ENCODE measurements at places on chromosomes 5 and 9.

DNA sequence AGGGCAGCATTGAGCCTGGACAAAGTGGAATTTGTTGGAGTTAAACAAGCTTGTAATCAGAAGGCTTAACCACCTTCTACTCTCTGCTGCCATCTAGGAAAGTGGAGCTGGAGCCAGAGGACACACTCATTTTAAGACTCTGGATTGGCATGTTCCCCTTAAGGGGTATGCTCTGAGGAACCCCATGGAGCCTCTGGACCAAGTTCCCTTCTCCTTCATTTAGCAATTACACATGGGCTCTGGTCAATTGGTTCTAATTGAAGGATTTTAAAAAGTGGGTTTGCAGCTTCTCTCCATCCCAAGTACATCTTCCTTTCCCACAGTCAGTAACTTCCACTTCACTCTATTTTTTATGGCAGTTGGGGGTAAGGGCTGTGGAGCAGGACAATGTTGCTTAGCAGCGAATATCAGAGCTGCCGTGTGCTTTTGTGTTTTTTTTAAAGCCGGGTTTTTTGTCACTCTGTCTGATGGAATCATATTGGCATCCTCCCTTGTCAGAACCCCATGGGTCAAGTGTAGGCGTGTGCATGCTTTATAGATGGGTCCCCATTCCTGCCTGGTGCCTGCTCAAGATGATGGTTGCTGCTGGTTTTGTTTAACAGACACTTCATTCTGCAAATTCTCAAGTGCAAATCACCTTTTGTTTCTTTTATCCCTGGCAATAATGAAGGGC, 330.7 kb upstream of the ADAMTSL1 start:
- DNase-seq, result no peak

- DNase-seq, result peak; percentile 64
Measured at GRCh38 chr9:38386319-38386895, 6.1 kb upstream of the ALDH1B1 start.

GRCh38 chr5:157342822-157343402, 77.0 kb downstream of the CYFIP2 start:
- no peak for DNase-seq

GRCh38 chr5:93603078-93603792, 20.2 kb downstream of the NR2F1 start:
- DNase-seq, result peak; percentile 16

DNA sequence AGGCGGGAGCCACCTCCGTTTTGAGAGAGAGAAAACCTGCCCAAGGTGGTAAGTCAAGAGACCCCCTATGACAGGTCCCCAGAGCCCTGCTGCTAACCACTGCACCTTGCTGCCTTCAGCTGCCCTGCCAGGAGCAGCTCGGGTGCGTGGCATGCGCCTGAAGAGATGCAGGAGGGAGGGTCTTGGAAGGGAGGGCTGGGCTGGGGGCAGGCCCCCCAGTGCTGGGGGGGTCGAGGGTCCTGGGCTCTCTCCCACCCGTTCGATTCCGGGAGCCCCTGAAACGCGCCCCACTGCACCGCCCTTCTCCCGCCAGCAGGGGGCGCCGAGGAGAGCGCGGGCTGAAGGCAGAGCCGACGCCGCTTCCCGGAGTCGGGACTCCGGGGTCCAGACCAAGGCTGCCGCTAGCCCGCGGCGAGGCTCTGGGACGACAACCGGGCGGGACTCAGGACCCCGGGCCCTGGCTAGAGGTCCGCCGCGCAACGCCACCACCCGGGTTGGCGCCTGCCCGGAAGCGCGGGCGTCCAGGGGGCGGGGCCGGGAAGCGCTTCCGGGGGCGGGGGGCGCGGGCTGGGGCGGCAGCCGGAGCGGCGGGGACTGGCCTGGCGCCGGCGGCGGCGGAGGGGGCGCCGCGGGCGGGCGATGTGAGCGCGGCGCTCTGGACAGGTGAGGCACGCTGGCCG, at the start of gene ZBTB34:
ZBTB34 (plus strand) TSS at position 563 of the 680 bp plus-strand sequence. CDS start 18,761 bp downstream, outside the sequence.
- peak; percentile 84 for DNase-seq

DNA sequence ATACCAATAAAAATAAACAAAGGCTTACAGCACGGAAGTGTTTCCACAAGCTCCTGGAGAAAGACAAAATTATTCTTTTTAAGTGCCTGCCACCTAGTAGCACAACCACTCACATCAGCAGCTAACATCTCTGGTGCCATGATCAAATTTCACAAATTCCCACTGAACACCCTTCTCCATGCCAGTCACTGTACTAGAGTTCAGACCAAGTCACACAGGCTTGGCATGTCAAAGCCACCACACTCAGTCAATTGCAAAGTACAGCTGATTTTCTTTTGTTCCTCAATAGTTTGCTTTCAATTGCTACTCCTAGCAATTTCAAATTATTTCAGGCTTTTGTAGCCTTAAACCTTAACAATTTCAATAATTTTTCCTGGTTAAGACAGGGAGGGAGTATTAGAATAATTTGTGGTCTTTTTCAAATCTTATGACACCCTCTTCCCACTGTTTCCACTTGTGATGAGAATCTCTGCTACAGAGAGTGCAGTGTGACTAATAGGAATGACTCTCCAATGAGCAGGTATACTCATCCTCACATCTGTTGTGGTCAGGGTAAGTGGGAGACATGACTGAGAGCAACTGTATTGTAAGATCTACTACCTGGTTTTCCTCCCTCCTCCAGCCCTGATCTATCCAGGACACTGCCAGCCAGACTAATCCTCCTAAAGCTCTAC, 46.2 kb downstream of the RNF145 start:
- DNase-seq, result no peak

DNA sequence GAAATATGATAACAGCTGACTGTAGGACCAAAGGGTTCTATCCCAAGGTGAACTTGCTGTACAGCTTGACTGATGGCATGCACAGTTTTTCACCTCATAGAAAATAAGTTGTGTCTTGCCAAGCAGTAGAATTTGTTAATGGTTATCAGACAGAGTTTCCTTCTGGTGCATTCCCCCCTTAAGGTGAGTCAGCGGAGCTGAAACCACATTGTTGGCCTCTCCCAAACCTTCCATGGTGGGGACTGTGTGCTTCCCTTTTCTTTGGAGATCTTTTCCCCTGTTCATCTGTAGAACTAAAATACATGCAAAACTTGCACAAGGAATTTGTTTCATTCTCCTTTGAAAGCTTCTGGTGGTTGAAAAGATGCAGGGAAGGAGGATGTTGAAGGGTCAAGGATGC, 179.8 kb downstream of the FGF1 start:
- no peak for DNase-seq

DNA sequence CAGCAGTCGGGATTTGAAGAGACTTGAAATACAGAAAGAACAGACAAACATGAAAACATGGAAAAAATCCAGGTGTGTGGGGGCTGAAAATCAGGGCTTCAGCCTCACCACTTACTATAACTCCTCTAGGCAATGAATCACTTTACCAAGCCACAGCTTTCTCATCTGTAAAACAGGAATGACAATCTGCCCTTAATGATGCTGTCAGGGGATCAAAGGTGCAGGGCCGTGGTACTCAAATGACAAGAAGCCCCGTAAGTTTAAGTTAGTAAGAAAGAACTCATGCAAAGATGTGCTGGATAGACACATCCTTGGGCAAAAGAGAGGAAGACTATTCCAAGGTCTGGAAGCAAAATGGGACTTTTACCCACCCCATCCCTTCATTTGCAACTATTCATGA, 34.7 kb downstream of the FBXW2 start:
- DNase-seq, result no peak

DNA sequence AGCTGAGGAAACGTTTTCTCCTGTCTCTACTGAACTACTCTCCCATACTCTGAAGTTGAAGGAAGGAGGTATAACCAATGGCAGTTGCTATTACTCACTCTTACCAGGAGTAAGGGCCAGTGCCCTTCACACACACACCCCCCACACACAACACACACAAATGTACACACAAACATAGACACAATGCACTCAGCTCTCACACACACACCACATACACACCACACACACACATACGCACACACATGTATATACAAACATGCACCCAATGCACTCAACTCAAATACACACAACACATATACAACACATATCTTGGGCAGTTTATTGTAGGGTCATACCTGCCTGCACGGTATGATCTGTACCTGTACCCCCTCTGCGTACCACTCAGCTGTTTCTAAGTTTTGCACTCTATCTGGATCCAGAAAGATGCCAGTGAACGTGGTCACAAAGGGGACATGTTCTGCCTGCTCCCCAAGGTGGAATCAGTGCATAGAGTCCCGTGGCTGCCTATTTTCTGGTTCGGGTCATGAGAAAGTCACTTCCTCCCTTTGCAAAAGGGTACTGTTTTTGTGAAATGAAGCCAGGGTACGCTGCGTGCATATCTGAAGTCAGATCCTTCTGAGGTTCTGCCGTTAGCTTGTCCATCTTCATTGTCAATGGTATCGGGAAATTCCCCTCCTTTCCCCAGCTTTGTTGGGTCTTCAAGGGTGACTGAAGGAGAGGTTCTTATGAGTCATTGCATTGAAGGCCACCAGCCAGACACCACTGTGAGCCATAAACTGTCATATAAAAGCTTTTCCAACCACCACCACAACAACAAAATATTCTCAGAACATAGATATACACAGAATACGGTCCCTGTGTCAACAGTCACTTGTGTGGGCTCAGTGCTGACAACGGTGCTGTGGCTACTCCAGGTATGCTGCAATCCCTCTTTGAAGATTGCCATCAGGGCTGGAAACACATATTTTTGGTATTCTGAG, 131.9 kb downstream of the UGCG start:
- DNase-seq, result no peak

- DNase-seq, result no peak
Measured at GRCh38 chr9:107193251-107193650, 89.8 kb upstream of the RAD23B start.

- no peak for DNase-seq
Measured at GRCh38 chr5:78644741-78645300, 3.8 kb downstream of the LHFPL2 start.

- no peak for DNase-seq
Measured at GRCh38 chr5:169538944-169539343, 44.6 kb upstream of the SPDL1 start.

GRCh38 chr5:561408-561807, 37.2 kb upstream of the SLC9A3 start:
- DNase-seq, result no peak

GRCh38 chr5:142800776-142801494, 30.8 kb downstream of the ARHGAP26 start:
- no peak for DNase-seq

DNA sequence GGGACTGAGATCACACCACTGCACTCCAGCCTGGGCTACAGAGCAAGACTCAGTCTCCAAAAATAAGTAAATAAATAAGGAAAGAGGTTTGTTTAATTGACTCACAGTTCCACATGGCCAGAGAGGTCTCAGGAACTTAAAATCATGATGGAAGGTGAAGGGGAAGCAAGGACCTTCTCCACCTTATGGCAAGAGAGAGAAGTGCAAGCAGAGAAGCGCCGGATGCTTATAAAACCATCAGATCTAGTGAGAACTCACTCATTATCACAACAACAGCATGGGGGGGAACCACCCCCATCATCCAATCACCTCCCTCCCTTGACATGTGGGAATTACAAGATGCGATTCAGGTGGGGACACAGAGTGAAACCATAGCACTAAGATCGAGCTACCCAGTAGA, 22.8 kb upstream of the RGMB start:
- DNase-seq, result no peak

- DNase-seq, result no peak
Measured at GRCh38 chr5:139961435-139962157, 81.5 kb downstream of the NRG2 start.

DNA sequence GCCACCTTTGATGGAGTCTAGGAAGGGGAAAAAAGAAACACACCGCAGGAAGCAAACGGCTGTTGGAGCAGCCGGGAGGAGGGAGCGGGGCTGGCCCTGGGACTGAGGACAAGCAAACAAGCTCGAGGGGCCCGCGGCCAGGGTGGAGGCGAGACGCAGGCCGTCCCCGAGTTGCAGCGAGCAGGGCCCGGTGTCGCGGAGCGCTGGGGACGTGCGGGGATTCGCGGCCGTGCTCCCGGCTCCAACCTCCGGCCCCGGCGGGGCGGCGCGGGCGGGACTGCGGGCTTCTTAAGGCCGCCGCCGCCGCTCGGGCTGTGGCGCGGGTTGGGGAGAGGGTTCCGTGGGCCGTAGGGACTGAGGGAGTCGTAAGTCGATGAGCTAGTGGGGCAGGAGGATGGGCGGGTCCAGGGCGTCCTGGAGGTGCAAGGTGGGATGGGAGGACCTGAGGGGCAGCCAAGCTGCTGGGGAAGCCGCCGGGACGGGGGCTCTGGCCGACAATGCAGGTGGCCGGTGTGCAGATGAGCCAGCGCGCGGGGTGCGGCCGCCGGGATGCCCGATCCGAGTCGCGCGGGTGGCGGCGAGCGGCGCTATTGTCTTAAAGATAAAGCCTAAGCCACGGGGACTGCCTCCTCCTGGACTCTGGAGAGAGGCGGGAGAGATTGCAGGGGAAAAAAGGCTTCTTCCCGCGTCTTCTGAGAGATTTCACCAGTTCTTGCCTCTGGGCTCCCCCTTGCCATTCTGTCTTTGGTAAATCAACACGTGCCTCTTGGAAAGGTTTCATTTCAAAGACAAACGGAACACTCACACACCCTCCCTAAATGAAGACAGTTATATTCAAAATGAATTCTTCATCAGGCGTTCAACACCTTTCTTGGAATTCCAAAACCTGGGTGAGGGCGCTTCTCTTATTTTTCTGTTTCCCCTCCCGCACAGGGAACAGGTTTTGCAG, 1.6 kb upstream of the HAPLN1 start:
- peak; percentile 79 for DNase-seq

GRCh38 chr9:76905791-76906646, at the start of gene PRUNE2:
TSS of gene PRUNE2 (minus strand) at chr9:76906114. CDS start at chr9:76905963, 151 bp downstream.
- DNase-seq, result peak; percentile 94

- no peak for DNase-seq
Measured at GRCh38 chr9:117763314-117763713, 59.1 kb downstream of the TLR4 start.

DNA sequence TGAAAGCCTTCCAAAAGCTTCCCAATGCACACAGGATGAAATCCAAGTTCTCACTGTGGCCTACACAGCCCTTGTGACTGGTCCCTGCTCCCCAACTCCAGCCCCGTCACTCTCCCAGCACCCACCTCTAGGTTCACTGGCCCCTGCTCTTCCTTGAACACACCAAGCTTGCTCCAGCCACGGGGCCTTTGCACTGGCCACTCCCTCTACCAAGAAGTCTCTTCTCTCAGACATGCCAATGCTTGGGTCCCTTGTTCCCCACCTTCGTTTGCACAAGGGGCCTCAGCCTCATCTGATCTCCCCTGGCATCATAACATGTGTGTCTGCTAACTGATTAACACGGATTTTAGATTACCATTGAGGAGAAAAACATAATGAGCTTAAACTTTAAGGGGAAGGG, 56.0 kb downstream of the ROR2 start:
- DNase-seq, result no peak

- peak; percentile 41 for DNase-seq
Measured at GRCh38 chr5:95392593-95393182, 1.5 kb downstream of the FAM81B start.

- DNase-seq, result no peak
Measured at GRCh38 chr9:131214286-131214856, 61.9 kb downstream of the FAM78A start.
